Left cardiac atrium (tissue), 4 donors: ENCODE measurements at places on chromosomes 11 and 22.

GRCh38 chr11:45563810-45564209 is 101.6 kb downstream of the CHST1 start:
- no peak for DNase-seq

GRCh38 chr11:114036958-114037357 is 22.6 kb upstream of the ZBTB16 start:
- no peak for DNase-seq

DNA sequence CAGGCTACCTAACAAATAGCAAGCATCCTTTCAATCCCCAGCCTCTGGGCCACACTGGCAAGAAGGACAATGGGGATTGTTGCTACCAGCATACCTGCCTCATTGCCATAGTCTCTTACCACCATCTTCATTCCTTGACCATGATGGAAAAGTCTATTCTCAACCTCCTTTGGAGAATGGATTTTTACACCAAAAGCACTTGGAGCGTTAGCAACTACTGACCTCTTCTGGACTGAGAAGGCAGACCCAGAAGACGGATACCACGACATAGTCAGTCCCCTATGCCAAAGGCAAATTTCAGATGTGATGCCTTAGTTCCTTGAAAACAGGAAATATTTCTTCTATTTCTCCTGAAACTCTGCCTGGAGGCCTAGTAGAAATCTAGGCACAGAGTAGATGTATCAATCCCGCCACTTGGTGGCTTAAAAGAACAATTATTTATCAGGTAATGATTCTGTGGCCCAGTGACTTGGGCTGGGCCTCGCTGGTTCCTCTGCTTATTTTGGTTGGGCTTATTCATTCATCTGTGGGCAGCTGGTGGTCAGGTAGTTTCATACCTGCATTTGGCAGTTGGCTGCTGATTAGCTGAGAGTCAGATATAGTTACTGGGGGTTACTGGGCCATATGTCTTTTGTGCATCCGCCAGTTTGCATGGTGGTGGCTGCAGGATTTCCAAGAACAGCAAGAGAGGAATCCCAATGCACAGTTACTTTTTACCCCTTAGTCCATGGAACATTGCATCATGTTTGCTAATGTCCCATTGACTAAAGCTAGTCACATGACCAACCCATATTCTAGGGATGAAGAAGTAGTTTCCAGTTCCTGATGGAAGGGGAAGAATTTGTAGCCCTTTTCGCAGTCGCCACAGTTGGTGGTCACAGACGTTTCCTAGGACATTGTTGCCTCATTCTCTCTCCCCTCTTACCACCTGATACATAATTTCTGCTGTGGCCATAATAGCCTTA is 75.2 kb downstream of the DHCR7 start:
- DNase-seq = no peak

- DNase-seq = peak; percentile 26
These were observed 1.7 kb downstream of the AMOTL1 start for GRCh38 chr11:94769880-94770279.

DNA sequence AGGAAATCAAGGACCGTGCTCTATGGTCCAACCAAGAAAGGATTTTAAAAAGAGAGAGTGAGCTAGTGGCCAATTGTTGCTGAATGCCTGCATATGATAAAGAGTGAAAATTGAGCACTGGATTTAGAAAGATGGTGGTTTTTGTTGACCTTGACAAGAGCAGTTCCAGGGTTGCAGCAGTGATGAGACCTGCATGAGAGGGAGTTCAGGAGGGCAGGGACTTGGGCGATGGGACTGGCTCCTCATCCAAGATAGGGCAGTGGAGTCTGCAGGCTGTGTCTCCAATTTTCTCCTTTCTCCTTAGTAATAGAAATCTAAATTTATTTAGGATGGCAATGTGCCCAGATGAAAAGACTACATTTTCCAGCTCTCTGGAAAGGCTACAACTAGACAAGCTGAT is 94.0 kb upstream of the B3GAT1 start:
- no peak for DNase-seq

DNA sequence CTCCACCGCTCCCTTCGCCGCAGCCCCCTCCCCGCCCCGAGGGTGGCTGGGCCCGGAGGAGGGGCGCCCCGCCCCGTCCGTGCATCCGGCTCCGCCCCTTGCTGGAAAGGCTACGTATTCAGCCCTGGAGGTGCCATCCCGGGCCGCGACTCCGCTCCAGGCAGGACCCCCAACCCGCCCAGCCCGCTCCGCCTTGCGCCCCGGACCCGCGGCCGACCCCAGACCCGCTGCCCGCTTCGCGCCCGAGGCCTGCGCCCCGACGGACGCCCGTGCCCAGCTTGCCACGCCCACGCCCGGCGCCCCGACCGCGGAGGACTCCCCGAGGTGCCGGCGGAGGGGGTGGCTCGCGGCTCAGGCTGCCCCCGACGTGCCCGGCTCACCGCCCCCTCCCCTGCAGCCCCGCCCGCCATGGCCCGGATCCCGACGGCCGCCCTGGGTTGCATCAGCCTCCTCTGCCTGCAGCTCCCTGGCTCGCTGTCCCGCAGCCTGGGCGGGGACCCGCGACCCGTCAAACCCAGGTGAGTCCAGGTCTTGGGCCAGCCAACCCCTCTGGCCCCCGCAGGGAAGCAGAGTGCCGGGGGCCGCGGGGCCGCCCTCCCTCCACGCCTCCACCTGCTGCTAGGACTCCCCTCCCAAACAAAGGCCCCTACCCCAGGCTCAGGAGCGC is at the start of gene ADM2:
TSS of gene ADM2 (plus strand) at position 104 of the 667 bp plus-strand sequence. CDS start at position 409, 305 bp downstream.
- DNase-seq = no peak

GRCh38 chr11:64877390-64878222 is 815 bp downstream of the EHD1 start:
- peak; percentile 49 for DNase-seq

- no peak for DNase-seq
These were observed 8.3 kb downstream of the TBC1D22A start for GRCh38 chr22:46770726-46771125.

DNA sequence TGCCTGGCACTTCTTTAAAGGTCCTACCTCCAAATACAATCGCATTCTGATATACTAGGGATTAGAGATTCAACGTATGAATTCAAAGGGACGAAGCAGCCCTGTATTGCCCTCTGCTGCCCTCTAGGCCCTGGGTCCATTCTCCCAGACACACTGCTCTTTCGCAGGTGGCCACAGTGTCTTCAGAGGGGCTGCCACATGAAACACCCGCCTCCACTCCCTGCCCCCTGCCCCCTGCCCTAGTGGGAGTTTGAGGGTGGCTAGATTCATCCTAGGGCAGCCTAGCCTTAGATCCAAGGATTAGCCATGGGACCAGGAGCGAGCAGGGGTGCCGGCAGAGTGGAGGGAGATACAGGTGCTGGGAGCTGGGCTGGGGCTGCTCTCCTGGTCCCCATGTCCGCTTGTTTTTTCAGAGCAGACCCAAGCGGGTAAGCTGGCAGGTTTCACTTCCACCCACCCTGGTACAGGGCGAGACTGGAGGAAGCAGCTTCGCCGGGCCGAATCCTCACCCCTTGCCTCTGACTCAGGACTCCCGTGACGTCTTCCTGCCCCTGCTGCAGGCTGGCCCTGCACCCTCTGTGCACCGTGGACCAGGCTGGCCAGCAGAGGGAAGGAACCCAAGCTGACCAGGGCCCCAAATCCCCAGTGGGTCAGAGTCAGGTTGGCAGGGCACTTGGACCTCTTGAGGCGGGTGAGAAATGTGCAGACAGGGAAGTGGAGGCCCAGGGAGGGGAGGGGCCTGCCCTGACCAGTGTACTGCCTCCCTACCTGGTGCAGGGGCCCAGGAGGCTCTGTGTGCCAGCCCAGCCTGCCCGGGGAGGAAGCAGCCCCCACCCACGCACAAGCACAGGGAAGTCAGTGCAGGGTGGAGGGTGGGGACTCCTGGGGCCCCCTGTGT is 28.4 kb upstream of the HMOX1 start:
- DNase-seq = peak; percentile 77

- no peak for DNase-seq
These were observed 31.1 kb downstream of the MRGPRX4 start for GRCh38 chr11:18203723-18204122.

DNA sequence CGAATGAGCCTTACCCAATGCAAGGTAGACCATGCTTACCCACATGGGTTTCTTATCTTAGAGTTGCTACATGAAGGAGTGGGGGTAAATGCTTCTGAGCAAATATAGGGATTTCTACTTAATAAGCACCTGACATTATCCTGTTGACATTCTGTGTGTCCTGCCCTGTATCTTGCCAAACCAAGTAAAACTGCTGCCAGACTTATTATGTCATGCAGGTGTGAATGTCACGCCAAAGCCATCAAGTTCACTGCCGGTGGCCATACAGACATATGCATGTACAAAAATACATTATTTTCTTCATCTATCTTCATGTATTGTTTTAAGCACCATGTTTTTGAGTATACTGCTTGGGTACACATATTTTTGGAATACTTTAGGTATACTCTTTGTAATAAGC is 70.2 kb downstream of the NOX4 start:
- no peak for DNase-seq

- no peak for DNase-seq
These were observed 120.4 kb upstream of the RAG2 start for GRCh38 chr11:36718451-36718850.

DNA sequence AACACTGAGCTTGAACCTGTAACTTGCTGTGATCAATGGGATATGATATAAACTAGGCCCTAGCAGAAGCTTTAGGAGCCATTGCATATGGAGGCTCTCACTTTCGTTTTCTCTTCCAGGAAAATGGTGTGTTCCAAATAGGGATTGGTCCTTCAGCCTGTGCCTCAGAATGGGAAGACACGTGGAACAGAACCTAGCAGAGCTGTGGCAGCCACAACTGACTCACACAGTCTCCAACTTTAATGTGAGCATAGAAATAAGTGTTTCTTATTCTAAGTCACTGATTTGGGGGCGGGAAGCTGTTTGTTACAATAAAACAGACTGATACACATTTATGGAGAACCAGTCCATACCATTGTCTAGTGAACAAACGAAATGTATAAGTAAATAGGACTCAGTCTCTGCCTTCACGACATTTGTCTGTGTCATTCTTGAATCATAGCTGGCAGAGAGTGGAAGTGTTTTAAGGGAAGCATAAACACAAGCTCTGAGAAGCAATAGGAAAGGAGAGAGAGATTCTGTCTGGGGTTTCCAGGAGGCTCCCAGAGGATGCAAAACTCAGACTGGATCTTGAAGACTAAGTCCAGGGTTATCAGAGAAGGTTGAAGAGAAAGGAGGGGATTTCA is 97.3 kb downstream of the GALNT18 start:
- no peak for DNase-seq

DNA sequence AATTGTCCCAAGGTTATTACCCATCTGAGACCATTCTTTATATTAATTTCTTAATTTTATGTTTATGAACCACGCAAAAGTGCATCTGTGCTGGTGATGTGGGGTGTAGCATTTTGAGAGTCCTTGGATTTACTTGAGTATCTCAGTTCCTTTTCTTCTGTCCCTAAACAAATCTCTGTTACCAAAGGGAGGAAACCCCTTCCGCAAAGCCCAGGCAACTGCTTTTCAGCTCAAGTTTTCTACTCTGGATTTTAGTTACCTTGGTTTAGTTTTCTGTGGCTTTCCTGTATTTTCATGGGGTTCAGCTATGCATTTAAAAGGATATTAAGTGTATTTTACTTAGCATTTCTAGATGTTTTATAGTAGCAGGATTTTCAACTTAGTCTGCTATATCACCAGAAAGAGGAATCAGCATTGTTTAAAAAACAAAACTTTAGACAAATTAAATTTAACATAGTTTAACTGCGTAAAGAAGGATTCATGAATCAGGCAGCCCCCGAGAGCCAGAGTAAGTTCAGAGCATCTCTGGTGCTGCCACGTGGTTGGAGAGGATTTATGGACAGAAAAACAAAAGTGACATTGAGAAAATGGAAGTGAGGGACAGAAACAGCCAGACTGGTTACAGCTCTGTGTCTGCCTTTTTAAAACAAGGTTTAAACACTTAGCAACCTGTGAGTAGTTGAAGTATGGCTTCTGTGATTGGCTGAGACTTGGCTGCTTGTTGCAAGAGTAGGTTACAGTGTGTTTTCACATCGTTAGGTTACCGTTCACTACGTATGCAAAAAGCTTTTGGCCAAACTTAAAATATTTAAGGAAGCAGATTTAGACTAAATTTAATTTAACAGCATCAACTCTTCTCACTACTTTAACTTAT is 9.6 kb downstream of the ADM start:
- no peak for DNase-seq

DNA sequence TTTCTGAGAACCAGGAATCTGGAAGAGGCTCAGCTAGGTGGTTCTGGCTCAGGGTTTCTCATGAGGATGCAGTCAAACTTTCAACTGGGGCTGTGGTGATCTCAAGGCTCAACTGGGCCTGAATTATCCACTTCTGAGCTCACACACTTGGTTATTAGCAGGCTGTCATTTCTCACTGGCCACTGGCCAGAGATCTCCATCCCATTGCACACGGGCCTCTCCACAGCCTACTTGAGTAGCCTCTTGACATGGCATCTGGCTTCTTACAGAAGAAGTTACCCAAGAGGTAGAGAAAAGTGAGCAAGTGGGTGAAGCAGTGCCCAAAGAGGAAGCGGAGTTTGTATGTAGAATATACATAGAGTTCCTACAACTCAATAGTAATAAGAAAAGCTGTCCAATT is 16.0 kb downstream of the CALCA start:
- no peak for DNase-seq

GRCh38 chr22:26065847-26066246 is 103.4 kb upstream of the SEZ6L start:
- DNase-seq = no peak

GRCh38 chr11:61526956-61527731 is 18.6 kb downstream of the LRRC10B start:
- DNase-seq = no peak

DNA sequence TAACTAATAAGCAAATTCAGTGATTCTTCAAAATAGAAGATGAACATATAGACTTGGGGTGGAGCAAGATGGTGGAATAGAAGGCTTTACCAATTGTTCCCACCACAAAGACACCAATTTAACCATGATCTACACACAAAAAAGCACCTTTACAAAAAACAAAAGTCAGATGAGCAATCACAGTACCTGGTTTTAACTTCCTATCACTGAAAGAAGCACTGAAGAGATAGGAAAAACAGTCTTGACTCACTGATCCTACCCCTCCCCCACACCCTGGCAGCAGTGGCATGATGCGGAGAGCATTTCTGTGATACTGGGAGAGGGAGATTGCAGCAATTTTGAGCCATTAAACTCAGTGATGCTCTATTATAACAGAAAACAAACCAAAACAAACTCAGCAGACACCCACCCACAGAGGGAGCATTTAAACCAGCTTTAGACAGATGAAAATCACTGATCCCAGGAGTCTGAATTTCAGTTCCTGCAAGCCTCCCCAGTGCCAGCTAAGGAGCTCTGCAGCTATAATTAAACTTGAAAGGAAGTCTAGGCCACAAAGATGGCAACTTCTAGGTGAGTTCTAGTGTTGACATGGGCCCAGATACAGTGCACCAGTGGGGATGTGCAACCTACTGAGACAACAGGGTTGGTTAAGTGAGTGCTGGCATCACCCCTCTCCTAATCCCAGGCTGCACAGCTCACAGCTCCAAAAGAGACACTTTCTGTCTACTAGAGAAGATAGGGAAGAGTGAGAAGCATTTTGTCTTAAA is 161.8 kb upstream of the GRIA4 start:
- DNase-seq = no peak

GRCh38 chr11:83639995-83640758 is 354.0 kb upstream of the CCDC90B start:
- no peak for DNase-seq
